ENCODE measurements at places on chromosomes 6 and 20.

DNA sequence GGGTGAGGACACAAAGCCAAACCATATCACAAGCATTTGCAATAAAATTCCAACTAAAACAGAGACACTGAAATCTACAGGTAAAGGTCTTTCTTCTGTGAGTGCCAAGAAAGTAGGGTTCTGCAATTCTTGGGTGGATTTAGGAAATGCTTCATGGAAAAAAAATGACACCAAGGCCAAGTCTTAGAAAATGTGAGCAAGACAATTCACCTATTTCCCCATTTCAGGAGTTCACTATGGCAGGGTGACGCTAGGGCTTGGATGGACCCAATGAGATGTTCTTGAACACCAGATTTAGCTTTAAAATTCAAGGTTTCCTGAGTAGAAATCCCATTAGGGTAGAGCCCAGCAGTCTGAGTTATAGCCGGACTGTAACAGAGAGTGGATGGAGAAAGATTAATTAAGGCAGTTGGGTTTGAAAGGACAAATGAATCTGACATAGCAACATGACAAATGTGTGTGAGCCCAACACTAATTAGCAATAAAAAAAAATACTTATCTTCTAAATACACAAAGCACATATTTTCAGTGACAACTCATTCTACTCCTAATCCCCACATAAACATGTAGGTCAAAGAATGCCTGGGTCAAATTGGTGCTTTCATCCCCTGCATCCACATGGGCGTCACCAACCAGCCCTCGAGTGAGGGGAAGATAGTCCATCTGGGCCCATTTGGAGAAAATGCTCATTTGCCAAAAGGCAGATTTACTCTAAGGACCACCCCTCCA lies 180.4 kb upstream of the JARID2 start:
- no peak for DNase-seq

DNA sequence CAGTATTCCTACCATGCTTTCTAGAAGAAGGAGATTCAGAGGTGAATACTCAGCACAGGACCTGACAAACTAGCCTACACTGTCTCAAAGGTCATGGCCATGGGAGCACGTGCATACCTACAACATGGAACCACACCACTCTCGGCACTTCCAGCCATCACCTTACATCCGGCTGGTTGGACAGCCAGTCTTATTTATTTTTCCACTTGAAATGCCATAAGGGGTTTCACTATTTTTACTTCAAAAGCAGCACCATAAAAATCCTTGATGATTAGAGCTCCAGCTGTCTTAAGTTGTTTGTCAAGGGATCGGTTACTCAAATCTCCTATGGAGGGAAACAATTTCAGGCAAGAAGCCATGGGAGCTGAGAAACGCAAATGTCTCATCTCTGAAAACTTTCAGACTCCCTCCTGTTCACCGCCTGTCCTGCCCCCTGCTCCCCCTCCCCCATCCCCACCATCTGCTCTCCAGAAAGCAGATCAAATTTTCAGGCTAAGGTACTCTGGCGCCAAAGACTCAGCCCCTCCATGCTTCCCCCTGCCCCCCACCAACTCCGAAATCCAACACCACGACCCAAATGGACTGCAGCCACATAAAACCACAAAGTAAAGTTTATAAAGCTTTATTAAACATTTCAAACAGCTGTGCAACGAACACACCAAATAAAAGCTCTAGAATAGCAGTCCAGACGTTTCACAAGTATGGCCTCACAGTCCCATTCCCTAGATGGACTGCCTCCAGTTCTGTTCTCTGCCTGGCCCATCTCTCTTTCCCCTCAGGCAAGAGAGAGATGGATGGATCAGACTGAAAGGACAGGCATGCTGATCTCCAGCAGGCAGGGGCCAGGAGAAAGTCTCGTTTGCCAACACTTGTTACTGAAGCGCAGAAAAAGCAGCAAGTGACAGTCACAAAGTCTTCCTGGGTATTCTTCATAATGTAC lies 4.0 kb upstream of the NNAT start:
- no peak for DNase-seq

- DNase-seq = no peak
Measured at GRCh38 chr20:54140067-54140466, 33.7 kb downstream of the CYP24A1 start.

DNA sequence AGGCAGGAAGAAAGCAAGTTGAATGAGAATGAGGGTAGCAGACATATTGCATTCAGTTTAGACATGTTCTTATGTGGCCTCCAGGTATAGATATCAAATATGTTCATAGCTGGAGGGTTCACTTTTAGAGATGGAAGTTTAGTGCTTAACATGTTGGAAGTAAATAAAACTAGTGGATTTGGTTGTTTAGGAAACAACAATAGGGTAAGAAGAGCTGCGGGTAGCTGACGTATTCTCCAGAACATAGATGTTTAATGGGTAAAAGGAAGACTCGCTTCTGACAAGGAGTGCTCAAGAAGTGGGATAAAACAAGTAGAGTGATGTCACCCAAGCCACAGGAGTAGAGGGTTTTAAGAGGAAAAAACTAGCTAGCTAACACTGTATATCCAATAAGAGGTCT lies 128.4 kb upstream of the COL21A1 start:
- DNase-seq = no peak

GRCh38 chr20:6767126-6767535 lies 355 bp upstream of the BMP2 start:
- DNase-seq = no peak

DNA sequence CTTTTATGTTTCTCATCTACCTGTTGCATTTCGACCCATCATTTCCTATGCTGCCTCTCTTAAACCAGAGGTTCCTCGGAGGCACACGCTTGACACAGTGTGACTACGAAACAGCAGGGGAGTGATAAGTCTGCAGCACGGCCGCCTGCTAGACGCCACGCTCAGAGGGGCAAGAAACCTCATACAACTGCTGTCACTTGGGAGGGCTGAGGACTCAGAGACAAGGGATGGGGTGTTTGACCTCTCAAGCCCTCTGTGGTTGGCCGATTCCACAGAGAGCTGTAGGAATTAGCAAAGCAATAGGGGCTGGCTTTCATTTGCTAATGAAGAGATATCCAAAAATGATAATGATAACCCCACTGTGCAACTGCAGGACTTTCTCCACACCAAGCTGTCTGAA lies 372.5 kb downstream of the ZFAND3 start:
- DNase-seq = no peak

- DNase-seq = no peak
Measured at GRCh38 chr6:3290931-3291211, 32.1 kb downstream of the PSMG4 start.

GRCh38 chr6:100925749-100926148 lies 44.6 kb upstream of the ASCC3 start:
- no peak for DNase-seq

- DNase-seq = no peak
Measured at GRCh38 chr20:4017051-4017712, 1.8 kb upstream of the RNF24 start.

DNA sequence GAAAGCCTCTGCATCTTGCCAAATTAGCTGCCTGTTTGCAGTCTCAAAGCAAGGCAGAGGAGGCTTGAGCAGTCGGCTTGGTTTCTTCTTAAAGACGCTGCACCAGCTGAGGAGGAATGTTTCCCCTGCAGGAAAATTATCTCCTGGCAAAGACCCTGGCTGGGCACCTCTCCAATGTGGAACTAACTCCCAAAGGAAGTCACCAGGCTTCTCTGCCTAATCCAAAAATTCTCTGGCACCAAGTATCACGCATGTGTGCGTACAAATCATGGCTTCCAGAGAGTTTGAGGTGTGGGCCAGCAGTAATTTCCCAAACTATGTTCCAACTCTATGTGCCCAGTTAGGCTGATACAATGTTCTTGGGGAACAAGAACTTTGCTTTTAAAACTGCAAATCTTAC lies 176.2 kb downstream of the KIF16B start:
- no peak for DNase-seq

DNA sequence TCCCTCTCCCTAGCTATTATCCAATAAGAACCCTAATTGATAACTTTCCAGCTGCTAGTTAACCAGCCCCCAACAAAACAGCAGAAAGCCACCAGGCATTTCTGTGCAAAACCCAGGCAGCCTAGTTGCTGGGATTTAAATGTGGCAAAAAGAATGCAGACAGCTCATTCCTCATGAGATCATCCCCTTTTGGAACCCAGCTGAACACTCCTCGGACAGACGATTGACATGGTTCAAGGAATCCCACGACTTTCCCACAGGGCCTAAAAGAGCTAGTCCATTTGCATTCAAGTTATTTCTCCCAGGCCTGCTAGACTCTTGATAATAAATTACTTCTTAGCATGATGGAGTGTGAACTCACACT lies 24.0 kb downstream of the JAG1 start:
- no peak for DNase-seq

DNA sequence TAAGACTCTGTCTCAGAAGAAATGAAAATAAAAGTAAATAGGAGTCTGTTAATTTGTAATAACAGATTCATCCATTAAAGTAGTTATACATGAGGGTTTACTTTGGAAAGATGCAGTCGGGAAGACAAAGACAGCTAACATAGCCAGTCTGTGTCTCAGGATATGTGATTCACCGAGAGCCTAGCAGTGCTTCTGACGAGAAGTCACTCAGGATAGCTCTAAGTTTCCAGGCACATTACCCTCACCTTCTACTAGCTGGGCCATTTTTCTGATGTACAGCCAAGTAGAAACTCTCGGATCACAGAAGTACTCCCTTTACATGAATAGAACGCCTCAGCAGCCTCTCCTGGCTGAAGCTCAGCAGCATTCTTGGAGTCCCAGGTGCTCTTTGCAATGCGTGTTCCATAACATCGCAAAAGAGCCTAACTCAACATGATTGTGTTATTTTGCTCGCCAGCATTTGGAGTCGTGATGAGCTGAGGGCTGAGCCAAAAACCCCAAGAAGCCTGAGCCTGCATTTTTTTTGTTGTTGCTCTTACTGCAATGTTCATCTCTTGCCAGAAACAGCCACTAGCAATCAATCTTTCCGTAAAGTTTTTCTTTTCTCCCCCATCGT lies 22.4 kb upstream of the TASP1 start:
- DNase-seq = no peak

DNA sequence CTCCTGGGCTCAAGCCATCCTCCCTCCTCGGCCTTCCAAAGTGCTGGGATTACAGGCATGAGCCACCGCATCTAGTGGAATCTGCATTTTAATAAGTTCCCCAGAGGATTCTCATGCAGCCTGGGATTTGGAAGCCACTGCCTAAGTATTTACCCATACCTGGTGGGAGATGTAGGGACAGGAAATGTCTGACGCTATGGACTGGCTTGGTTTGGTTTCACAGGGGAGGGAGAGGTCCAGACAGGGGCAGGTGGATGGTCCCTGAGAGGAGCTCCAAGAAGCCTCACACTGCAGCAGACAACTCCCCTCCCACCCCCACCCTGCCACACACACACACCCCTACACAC lies 4.4 kb downstream of the VSTM2L start:
- no peak for DNase-seq

DNA sequence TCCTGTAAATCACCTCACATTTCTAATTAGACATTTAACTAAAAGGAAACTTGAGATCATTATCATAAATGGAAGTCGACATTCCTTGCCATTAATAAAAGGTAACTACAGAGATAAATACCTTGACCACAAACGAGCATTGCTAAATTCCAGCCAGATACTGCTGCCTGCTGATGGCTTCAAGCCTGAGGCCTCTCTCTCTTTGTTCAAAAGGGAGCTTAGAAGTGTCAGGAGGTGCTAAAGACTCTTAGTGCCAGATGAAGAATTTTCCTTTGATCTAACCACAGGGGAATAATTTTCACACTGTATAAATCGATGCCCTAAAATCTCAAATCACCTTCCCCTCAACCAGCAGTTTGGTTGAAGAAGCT lies 248.2 kb upstream of the PMEPA1 start:
- no peak for DNase-seq

- DNase-seq = no peak
Measured at GRCh38 chr20:39394461-39394860, 432.3 kb downstream of the DHX35 start.

GRCh38 chr6:143505537-143505936 lies 6.0 kb downstream of the FUCA2 start:
- DNase-seq = no peak

DNA sequence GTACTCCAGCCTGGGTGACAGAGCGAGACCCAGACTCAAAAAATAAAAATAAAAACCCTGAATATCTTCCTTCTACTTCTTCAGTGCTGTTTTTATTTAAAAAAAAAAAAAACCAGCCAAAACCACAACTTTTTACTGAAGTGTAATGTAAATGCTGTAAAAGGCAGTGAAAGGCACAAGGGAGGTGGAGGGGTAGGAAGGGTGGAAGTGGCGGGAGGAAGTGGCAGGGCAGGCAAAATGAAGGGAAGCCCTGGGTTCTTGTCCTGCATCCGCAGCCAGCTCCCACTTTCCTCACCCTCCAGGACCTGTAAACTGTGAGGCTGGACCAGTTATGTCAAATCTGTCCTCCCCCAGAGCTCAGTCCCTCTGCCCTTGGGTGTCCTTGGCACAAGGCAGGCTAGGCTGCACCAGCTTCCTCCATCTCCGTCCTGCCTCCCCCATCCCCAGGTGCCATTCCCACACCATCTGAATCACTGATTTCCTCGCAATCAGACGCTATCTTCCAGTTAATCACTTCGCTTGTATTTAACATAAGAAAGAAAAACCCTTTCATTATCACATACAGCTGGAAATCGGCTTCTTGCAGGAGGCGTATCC lies 13.7 kb upstream of the PANK2 start:
- DNase-seq = no peak

GRCh38 chr6:4561773-4562400 lies 214.3 kb upstream of the CDYL start:
- DNase-seq = no peak

GRCh38 chr6:137341681-137342195 lies 122.6 kb upstream of the IFNGR1 start:
- peak; percentile 25 for DNase-seq

GRCh38 chr6:137973201-137973600 lies 106.1 kb downstream of the TNFAIP3 start:
- no peak for DNase-seq

GRCh38 chr6:119384444-119384843 lies 34.9 kb upstream of the MAN1A1 start:
- no peak for DNase-seq

DNA sequence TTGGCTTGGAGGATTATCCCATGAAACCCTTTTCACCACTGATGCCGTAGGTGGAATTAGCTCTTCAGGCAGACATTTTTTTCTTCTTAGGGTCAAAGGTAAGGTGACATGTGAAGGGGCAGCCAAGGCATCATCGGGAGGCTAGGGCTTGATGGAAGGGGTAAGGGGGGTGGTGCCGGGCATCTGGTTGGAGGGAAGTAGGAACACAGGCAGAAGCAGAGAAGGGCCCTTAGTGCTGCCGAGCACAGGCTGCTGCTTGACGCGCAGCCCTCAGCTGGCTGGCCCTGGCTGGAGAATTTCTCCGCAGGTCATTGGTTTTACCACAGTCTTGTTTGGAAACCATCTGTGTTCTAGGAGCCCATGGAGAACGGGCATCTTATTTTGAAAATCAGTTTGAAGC lies 54.7 kb downstream of the TRAF3IP2 start:
- DNase-seq = no peak

DNA sequence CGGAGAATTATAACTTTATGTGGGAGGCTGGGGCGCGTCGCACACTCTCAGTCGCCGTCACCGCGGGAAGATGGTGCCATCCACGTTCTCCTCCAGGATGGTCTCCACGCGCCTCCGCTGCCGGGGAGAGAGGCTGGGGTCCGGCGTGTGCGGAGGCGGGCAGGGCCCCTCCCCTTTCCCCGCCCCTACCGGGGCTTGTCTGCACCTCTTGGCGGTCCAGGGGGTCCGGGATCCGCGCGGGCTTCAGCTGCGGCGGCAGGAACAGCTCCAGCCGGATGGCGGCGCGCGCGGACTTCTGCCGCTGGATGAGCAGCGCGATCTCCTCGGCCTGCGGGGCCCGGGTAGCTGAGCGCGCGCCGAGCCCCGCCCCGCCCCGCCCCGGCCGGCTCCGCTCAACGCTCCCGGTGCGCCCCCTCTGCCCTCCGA lies 807 bp downstream of the LKAAEAR1 start:
- peak; percentile 51 for DNase-seq
